ENCODE measurements at places on chromosomes 5 and 9.

- DNase-seq = no peak
These were observed 127.1 kb downstream of the LHFPL2 start for GRCh38 chr5:78521455-78521854.

- no peak for DNase-seq
These were observed 479.4 kb downstream of the NR2F1-AS1 start for GRCh38 chr5:93101661-93102060.

DNA sequence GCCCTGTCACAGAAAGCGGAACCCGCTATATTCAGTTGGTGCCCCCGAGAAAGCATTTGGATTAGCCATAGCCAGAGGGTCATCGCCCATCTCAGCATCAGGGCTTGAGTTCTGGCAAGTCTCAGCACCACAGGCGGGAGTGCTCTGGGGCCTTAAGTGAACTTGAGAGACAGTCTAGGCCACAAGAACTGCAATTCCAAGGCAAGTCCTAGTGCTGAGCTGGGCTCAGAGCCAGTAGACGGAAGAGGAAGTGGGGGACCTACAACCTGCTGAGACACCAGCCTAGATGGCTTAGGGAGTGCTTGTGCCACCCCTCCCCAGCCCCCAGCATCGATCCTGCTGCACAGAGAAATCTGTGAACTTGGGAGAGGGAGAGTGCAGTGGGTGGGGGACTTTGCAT is 594.9 kb downstream of the CCDC171 start:
- no peak for DNase-seq

- DNase-seq = no peak
These were observed 221.7 kb downstream of the KIAA0825 start for GRCh38 chr5:94396687-94397086.

DNA sequence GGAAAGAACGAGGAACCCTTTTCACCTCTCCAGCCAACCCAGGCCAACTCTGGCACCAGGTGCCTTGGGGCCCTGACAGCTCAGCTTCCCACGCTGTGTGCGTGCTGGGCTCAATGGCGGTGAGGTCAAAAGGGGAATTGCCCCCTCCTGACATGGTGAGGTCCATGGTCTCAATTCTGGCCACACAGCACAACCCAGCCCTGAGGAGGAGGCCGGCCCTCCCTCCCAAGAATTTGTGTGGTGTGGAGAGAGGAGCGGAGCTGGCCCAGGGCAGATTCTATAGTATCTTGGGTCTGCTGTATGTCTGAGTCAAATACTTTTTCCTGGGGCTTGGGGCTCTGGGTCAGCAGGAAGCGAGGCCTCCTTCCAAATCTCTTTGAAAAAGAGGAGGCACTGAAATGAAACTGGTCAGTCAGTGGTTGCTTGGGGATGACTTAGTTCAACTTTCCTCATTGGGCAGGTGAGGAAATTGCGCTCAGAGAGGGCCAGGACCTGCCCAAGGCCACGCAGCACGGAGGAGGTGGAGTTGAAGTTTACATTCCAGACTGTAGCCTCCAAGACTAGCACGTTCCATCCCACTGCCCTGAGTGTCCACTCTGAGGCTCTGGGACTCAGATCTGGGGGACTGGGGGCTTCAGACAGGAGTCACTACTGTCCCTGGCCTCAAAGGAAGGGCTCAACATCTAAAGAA is 15.6 kb downstream of the COL27A1 start:
- no peak for DNase-seq

GRCh38 chr5:137743031-137743640 is 7.2 kb upstream of the KLHL3 start:
- DNase-seq = no peak

DNA sequence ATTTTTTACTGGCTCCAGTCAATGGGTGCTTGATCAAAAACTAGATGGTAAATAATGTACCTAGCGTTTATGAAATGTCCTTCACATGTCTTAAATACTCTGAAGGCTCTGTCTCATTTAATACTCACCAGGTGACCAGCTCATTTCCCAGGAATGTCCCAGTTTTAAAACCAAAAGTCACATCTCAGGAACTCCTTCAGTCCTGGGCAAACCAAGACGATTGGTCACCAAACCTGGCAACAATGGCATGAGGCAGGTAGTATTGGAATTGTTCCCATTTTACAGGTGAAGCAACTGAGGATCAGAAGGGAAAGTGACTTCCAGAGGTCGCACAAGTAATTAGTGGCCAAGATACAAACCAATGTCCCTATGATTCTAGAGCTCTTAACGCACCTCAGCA is 27.7 kb downstream of the SMIM23 start:
- no peak for DNase-seq

- DNase-seq = no peak
These were observed 126.0 kb downstream of the SUSD1 start for GRCh38 chr9:112048924-112049691.

- no peak for DNase-seq
These were observed 690.2 kb downstream of the NR2F1-AS1 start for GRCh38 chr5:92890841-92891244.

- no peak for DNase-seq
These were observed 10.4 kb downstream of the NNT start for GRCh38 chr5:43613370-43613769.

GRCh38 chr5:103397739-103398581 is 139.4 kb downstream of the MACIR start:
- no peak for DNase-seq

DNA sequence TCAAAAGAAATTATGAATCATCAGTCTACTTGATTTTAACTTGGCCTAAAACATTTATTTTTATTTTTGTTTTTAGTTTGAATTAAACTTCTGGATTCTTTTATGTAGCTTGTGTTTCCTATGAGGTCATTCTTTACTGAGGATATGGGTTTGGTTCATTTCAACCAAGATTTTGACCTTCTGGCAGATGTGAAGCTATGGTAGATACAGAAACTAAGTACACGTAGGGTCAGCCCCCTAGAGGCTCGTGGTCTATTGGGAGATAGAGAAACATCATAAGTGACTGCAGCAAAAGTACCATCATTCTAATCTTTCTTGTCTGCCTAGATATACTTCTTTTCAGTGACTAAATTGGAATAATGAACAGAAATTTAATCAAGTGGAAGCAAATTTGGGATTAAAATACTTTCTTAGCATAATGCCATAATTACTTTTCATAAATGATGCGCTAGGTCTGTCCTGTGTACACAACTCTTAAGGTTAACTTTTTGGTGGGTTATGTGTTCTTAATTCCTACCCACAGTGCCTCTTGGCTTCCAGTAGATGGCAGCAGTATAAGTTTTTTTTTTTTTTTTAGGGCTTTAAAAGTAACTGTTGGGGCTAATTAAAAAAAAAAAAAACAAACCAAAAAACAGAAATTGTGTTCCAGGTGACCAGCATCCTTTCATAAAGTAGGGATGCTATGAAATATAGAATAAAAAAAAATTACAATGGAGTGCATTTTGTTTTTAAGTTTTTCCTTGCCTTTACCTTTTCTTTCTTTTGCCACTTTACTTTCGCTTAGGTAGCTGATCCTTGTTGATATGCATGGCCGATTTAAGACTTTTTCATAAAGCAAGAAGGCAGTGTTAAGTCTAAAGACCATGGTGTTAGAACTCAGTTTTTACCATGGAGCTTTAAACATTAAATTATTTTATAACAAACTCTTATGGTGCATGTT is 49.9 kb downstream of the LRRTM2 start:
- DNase-seq = no peak

GRCh38 chr5:88782571-88782970 is 100.4 kb downstream of the MEF2C start:
- no peak for DNase-seq

DNA sequence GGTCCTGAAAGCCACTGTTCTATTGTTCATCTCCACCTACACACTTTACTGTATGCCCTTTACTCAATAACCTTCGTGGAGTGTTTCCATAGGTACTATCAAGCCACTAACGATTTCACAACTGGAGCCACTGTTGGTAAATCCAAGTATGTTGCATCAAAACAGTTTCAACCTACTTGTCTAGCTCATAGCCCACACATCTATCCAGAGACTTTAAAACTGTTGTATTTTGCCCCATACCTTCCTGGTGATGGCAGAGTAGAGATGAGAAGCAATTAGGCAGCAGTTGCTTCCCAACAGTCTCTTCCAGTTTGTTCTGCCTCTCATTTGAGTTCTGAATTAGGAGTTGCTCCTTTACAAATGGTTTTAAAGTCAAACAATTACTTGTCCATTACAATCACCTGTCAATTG is 607 bp downstream of the FAXDC2 start:
- DNase-seq = no peak

GRCh38 chr9:69987457-69987856 is 56.2 kb upstream of the MAMDC2 start:
- DNase-seq = no peak

GRCh38 chr5:39197556-39197955 is 21.8 kb downstream of the FYB1 start:
- no peak for DNase-seq

GRCh38 chr5:159619826-159620225 is 289.5 kb upstream of the IL12B start:
- DNase-seq = peak; percentile 57

DNA sequence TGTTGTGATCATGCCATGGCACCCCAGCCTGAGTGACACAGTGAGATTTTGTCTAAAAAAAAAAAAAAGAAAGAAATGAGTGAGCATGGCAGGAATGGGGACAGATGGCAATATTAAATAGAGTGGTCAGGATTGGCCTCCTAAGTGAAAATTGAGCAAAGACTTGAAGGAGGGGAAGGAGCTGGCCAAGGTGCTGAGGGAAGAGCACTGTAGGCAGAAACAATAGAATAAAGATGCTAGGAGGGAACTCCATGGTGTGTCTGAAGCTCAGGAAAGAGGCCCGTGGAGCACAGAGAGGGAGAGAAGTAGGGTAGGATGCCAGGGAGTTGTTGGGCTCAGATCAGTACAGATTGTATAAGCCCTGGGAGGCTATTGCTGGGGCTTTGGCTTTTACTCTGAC is 64.4 kb upstream of the PCAT7 start:
- no peak for DNase-seq

- DNase-seq = no peak
These were observed 13.8 kb upstream of the ERGIC1 start for GRCh38 chr5:172820046-172820767.

DNA sequence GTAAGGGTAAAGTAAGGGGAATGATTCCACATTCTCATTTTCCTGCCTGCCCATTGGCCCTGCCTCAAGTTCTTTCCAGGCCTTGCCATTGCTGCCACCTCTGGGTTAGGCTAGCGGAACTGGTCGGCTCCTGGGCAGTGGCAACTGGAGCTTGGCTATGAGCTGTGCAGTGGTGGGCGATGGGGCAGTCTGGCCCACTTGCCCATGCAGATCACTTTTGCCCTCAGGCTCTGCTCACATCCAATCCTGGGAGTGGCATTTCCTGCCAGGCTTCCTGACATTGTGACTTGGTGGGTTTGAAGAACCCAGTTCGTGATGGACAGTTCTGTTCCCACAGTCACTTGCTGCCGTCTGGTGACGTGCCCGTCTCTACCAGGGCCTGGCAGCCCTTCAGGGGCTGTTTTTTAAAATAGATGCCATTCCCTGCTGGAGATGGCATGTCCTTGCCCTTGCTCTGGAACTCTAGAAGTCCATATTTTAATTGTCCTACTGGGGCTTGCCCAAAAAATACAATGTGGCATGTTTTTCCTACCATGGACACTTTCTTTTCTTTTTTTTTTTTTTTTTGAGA is 86.1 kb downstream of the FGF18 start:
- no peak for DNase-seq

GRCh38 chr5:93503598-93504067 is 77.4 kb downstream of the NR2F1-AS1 start:
- DNase-seq = no peak

GRCh38 chr5:151886546-151887275 is 37.9 kb downstream of the GLRA1 start:
- DNase-seq = no peak

DNA sequence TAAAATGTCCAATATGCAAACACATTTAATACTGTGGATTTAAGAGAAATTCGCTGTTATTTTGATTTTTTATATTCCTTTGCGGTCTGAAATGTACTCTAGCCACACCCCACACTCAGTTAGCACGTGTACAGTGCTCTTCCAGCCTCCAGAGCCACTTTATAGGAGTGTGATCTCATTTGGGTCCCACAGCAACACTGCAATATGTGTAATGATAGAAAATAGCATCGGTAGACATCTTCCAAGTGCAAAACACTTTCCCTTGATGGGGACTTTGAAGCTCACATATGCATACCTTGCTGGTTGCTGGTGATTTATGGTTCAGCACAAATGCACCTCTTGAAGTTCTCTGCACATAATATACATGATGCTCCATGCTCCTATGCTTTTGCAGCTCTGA is 148.3 kb downstream of the GAS1 start:
- DNase-seq = no peak

GRCh38 chr9:128928624-128929023 is 7.8 kb downstream of the PHYHD1 start:
- DNase-seq = no peak

- DNase-seq = no peak
These were observed 25.7 kb downstream of the FAM174A start for GRCh38 chr5:100560860-100561259.

- no peak for DNase-seq
These were observed 35.3 kb downstream of the PFDN1 start for GRCh38 chr5:140267559-140268018.

GRCh38 chr5:14217587-14217986 is 74.4 kb downstream of the TRIO start:
- DNase-seq = no peak

DNA sequence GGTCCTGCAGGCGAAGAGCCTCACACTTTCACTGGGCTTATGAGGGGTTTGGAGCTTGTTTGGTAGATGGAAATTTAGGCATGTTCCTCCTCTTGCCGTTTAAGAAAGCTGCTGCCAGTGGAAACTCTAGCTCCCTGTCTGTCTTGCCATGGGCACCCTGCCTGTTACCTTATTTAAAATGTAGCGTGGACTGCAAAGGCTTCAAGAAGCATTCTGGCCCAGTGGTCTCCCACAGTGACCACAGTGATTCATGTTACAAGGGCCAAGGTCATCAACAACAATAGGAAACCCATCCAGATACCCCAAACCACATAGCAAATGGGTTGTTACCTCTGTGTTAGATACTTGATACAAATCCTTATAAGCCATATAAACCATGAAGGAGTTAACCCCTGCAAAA is 96.6 kb downstream of the DPYSL3 start:
- DNase-seq = no peak

- DNase-seq = no peak
These were observed 10.9 kb downstream of the SH3GL2 start for GRCh38 chr9:17589771-17590170.

DNA sequence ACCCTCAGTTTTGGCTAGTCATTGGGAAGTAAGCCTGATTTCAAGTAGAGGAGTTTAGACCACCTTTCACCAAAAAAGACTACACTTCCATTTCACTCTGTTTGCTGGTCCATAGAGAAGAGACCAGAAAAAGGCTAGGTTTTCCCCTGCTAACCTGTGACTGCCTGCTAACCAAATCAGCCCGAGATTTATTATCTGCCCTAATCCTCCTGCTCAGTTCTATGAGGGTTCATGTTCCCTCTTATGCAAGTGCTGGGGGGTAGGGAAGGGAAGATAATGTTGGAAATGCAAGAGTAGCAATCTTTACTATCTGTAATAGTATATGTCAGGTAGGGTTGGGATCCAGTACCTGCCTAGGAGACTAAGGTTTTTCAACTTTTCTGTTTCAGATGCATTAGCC is 51.6 kb upstream of the CCNG1 start:
- no peak for DNase-seq

Measured in posterior cingulate gyrus (tissue), 11 donors.